Activated naive CD8-positive, alpha-beta T cell treated with anti-CD3 and anti-CD28 coated beads, Interleukin-2, amount 10 ng/mL, durations not matched to agents 7 days and 5 days (primary cell): ENCODE measurements at places on chromosomes 2 and 18.

GRCh38 chr2:129689653-129690448 is 289.6 kb upstream of the RAB6C start:
- H3K27me3 ChIP-seq: peaks cover 8% of the 10 kb centered on the region
- no peak for DNase-seq
- no peaks in the 10 kb centered on the region for H3K36me3 ChIP-seq
- no peaks in the 10 kb centered on the region for H3K4me1 ChIP-seq
- H3K27ac ChIP-seq: no peak overlapping the region

- no peaks in the 10 kb centered on the region for H3K27me3 ChIP-seq
- H3K4me1 ChIP-seq: no peaks in the 10 kb centered on the region
- no peak for DNase-seq
- no peaks in the 10 kb centered on the region for H3K36me3 ChIP-seq
- H3K27ac ChIP-seq: no peak overlapping the region
Observed at GRCh38 chr2:123093199-123093598, 931.9 kb upstream of the CNTNAP5 start.

GRCh38 chr18:70028734-70029133 is 81.1 kb upstream of the CD226 start:
- H3K27ac ChIP-seq: no peak overlapping the region
- no peak for DNase-seq
- peaks cover 51% of the 10 kb centered on the region for H3K36me3 ChIP-seq
- no peaks in the 10 kb centered on the region for H3K27me3 ChIP-seq
- H3K4me1 ChIP-seq: peaks cover 15% of the 10 kb centered on the region
- H3K4me3 ChIP-seq: no peak overlapping the region

DNA sequence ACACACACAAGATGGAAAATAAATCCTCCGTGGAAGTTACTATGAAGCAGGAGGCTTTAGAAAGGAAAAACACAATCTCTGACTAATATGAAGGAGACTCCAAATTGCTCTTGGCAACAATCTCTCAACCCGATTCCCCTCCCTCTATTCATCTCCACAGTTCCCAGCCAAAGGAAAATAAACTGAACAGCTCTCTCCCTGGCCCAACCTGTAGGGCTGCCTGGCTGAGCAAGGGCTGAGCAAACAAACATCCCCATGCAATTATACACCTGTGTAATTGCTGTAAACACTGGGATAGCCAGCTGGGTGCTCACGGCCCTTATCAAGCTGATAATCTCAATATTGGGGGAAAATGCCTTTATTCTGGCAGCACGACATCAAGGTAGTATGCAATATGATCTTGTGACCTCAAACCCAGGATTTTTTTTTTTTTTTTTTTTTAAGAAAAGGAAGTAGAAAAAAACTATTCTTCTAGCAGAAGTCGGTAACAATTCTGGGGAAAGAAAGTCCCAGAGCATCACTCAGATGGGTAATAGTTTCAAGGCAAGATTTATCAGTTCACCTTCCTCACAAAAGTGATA is 203.3 kb upstream of the SMAD2 start:
- peaks cover 5% of the 10 kb centered on the region for H3K4me1 ChIP-seq

GRCh38 chr2:38586931-38587330 is 15.8 kb downstream of the HNRNPLL start:
- no peak overlapping the region for H3K4me3 ChIP-seq
- peaks cover 2% of the 10 kb centered on the region for H3K4me1 ChIP-seq
- H3K27ac ChIP-seq: no peak overlapping the region
- peaks cover 9% of the 10 kb centered on the region for H3K36me3 ChIP-seq
- no peak for DNase-seq
- H3K27me3 ChIP-seq: no peaks in the 10 kb centered on the region
